ENCODE measurements at places on chromosomes 4 and X.

- no peak for DNase-seq
Observed at GRCh38 chr4:11021333-11021732, 336.8 kb upstream of the CLNK start.

DNA sequence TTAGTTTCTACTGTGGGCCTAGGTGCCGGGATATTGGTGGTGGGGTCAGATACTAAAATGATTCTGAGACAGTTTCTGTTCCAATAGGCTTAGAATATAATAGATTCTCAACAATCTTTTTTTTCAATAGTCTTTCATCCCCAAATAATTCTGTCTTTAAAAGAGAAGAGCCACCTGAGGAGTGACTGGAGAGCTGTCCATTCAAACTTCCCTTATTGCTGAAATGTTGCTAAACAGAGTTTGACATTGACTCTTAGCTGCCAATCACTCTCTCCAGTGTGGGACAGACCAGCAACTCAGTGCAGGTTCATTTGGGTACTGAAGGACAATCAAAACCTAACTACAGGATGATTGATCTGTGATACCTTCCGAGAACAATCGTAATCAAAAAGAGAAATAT lies 12.4 kb upstream of the ADH7 start:
- no peak for DNase-seq

- no peak for DNase-seq
Observed at GRCh38 chr4:184395971-184396391, 78.4 kb downstream of the IRF2 start.

GRCh38 chr4:26325191-26325590 lies 4.4 kb downstream of the RBPJ start:
- peak; percentile 51 for DNase-seq

- DNase-seq: peak; percentile 38
Observed at GRCh38 chr4:153234885-153235284, 30.6 kb downstream of the TRIM2 start.

DNA sequence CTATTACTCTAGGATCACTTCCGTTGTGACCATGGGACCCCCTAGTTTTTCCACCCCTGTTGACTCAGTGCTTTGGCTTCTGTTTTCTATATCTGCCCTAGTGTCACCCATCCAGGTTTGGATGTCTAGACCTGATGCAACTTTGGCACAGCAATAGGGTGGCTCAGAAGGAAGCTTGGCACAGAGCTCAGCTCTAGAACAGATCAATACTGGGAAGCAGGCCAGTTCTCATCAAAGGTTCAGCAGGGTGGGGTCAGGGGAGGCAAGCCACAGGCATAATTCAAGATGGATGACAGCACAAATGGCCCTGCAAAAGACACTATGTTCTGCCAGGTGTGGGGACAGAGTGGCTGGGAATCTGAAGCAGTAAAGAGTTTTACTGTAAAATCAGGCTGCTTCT lies 74.2 kb upstream of the EGFL6 start:
- no peak for DNase-seq

GRCh38 chr4:12519426-12519825 lies 964.7 kb downstream of the RAB28 start:
- no peak for DNase-seq

- DNase-seq: no peak
Observed at GRCh38 chrX:31337332-31337731, 265.5 kb upstream of the FTHL17 start.

DNA sequence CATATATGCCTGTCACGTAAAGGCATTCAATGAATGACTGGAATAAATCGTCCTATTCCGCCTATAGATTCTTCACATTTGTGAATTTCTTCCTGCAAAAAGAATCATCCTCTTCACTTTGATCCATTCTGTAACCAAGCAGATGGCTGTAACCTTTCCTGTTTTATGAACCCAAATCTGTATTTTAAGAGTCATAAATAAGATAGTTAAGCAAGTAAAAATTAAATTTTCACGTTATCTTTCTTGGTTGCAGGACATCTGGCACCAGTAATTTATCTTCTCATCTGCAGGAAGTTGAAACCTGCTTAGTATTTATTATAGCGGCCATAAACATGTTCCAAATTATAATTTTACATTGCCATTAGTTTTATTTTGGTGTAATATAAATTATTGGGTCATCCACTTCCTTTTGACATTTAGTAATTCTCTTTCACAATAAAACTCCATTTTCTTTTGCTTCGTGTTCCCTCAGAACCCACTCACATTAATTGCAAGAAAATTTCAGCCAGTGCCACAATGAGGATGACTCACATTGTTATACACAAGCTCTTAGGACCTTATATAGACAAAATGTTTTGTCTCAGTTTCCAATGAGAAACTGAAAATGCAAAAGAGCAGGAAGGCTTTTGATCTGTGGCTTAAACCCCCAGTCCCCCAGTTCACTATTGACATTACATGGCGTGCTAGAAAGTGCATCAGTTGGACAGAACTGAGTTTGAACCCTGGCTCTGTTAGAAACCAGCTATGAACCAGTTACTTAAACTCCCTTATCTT lies 51.1 kb downstream of the TMEM156 start:
- no peak for DNase-seq

DNA sequence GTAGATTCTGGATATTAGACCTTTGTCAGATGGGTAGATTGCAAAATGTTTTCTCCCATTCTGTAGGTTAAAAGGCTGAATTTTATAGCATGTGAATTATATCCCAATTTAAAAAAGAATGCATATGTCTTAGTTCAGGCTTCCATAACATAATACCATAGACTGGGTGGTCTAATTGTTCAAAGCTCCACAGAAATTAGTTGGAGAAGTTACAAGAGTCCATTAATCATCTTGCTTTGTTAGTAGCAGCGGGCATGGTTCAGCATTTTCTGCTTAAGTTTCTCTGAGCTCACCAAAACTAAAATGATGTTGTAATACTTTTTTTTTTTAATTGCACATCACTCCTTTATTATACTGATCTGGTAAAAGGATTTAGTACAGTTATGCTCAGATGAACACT lies 1.8 kb downstream of the PGAM4 start:
- DNase-seq: no peak

- DNase-seq: no peak
Observed at GRCh38 chr4:180434131-180434895, 1808.9 kb upstream of the TENM3 start.

- no peak for DNase-seq
Observed at GRCh38 chr4:7391637-7392437, 42.9 kb downstream of the PSAPL1 start.

GRCh38 chr4:67700116-67700737 lies 728 bp downstream of the UBA6 start:
- DNase-seq: peak; percentile 25

- no peak for DNase-seq
Observed at GRCh38 chr4:78004270-78004669, 52.9 kb upstream of the FRAS1 start.

- DNase-seq: no peak
Observed at GRCh38 chr4:168781926-168782325, 228.1 kb downstream of the CBR4 start.

- DNase-seq: peak; percentile 50
Observed at GRCh38 chr4:25913056-25913850, 767 bp upstream of the SMIM20 start.

DNA sequence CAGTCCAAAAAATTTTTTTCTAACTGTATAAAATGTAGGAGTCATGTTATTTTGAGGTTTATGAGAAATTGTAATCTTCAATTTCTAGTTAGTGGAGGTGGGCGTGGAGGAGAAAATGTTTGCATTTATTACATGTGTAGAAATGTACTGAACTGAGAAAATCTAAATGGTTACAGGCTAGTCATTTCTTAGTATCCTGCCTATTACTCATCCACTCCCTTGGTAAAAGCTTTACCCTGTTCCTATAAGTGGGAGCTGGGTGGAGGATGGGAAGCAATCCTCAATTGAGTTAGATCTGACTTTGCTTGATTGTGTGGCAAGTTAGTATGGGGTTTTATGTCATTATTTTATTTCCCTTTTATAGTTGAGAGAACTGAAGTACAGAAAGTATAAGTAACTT lies 73.8 kb downstream of the POLA1 start:
- DNase-seq: no peak

DNA sequence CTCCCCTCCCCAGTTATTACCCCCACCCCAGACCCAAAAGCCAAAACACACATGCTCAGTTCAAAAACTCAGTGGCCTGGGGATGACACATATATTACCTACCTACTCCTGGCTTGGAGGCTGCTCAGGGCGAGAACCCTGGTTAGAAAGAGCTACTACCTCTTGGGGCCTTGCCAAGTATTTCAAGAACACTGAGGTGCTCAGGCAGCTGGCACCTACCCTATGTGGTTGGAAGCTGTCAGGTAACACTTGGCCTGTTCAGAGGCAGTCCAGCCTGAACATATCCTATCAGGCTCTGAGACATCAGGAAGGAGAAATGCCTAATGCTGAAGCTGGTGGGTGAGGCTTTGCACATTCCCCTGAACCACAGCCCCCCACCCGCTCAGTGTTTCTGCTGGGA lies 4.9 kb downstream of the BCAP31 start:
- DNase-seq: no peak

- no peak for DNase-seq
Observed at GRCh38 chr4:177667687-177668086, 225.4 kb upstream of the AGA start.

DNA sequence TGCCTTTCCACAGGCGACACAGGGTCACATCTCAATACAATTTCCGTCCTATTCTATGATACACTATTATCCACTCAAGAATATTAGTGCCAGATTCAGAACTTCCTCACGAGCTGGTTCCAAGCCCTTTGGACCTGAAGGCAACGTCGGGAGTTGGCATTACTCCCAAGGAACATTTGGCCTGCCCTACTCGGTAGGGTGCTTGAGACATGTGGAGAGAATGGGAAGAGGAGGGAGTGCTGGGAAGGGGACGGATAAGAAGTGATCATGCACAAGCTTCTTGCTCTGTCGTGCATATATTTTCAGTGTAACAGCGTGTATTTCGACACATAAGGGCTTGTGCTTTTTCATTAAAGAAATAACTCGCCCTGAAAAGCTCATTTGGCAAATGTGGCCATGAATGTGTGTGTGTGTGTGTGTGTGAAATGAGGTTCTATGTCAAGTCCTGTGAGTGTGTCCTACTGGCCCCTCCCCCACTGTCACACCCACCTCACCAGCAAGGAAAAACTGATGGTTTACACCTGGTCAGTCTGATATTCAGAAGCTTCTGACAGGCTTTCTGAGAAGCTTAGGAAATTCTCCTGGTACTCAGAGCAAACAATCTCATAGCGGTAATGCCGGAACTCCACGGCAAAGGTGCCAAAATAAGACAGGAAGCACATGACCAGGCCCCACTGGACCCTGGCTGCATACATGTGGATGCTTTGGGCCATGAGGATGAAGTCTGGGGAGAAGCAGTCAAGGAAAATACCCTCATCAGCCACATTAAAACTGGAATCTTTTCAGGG lies 54.8 kb downstream of the ENOPH1 start:
- no peak for DNase-seq

GRCh38 chr4:169644802-169645201 lies 24.4 kb downstream of the CLCN3 start:
- no peak for DNase-seq

DNA sequence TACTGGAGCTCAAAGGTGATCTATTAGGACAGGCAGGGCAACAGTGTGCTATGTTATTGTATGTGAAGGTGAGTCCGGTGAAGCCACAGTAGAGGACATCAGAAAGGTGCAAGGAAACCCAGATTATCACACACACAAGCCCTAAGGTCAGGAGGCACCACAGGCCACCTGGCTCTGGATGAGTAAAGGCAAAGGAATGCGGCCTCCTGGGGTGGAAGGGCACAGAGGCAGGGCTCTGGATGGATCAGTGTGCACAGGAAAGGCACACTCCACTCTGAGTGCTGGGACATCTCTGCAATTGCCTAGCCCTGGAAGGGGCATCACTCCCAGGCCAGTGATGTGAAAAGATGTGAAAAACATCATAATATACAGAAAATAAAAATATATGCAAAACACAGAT lies 683.5 kb downstream of the TRIML1 start:
- DNase-seq: no peak

DNA sequence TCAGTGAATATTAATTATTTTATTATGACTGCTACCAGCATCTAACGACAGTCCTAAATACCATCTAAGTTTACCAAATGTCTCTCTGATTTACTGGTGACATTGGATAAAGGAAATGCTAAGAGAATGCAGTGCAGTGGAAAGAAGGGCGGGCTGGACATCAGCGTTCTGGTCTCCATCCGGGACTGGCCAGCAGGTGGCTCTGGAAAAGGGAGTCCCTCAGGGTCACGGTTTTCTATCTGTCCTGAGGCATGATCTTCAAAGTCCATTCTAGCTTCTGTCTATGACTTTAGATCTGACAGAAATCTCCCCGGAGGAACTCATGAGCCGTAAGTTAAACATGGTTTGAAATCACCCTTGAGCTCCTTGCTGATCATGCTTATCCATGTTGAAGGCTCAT lies 3.3 kb downstream of the TRIM2 start:
- no peak for DNase-seq

GRCh38 chrX:25665431-25665830 lies 472.7 kb upstream of the MAGEB18 start:
- no peak for DNase-seq

GRCh38 chr4:7384929-7385890 lies 49.5 kb downstream of the PSAPL1 start:
- no peak for DNase-seq

GRCh38 chrX:104370089-104370488 lies 115.4 kb upstream of the ESX1 start:
- DNase-seq: no peak

- DNase-seq: no peak
Observed at GRCh38 chr4:153773236-153773690, 13.4 kb upstream of the RNF175 start.

GRCh38 chr4:99215521-99215920 lies 3.5 kb downstream of the ADH6 start:
- DNase-seq: no peak

- DNase-seq: no peak
Observed at GRCh38 chr4:10114147-10114546, 2.5 kb downstream of the WDR1 start.

- peak; percentile 58 for DNase-seq
Observed at GRCh38 chr4:40283968-40284367, 51.2 kb upstream of the CHRNA9 start.

DNA sequence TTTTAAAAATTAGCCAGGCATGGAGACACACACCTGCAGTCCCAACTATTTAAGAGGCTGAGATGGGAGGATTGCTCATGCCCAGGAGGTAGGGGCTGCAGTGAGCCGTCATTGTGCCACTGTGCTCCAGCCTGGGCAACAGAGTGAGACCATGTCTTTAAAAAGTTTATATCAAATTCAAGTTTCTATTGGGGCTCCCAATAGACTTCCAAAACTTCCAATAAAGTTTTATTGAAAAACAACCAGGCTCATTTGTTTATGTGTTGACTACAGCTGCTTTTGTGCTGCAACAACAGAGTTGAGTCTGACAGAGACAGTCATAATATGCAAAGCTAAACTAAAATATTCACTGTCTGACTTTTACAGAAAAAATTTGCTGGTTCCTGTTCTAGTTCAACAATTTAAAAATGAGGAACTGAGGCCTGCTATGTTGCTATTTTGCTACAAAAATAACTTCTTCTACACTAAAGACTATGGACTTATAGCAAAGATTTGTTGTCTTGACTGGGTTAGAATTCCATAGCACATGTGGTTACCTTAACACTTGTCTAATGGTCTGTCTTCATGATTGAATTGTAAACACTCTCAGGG lies 63.3 kb upstream of the RELL1 start:
- no peak for DNase-seq

- DNase-seq: no peak
Observed at GRCh38 chr4:158964114-158964727, 138.7 kb upstream of the RAPGEF2 start.

Data from hematopoietic multipotent progenitor cell (in vitro differentiated cells).